RKO (cell line): ENCODE measurements at places on chromosomes 16 and 17.

- DNase-seq = peak; percentile 56
These were observed 7.6 kb downstream of the EPX start for GRCh38 chr17:58200024-58200633.

DNA sequence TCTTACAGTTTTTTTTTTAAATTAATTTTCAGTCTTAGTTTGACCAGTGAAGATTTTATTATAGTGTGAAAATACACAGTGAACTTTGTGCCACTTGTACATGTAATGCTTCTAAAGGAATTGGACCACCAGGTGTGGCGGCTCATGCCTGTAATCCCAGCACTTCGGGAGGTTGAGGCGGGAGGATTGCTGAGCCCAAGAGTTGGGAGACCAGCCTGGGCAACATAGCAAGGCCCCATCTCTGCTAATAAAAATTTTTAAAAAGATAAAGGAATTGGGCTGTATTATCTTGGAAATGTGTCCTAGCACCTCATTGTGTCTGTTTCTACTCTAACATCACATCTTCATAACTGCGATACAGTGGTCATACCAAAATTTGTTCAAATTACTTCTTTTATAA lies 3.8 kb downstream of the IST1 start:
- DNase-seq = no peak

DNA sequence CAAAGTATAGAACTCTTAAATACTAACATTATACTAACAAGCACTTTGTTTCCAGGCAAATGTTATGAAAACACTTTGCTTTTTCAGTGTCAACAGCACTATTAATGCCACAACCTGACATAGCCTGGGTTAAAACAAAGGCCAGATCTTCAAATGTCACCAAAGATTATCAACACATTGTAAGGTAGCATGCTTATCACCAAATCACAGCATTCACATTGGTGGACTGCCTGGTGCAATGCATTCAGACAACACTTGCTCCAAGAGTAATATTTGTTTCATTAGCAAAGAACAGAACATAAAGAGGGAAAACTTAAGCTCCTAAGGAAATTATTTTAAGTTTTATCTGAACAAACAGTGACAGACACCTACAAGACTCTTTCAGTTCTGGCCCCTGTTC lies 1361.2 kb downstream of the CDH8 start:
- DNase-seq = no peak

- DNase-seq = no peak
These were observed 552.5 kb upstream of the EEF2KMT start for GRCh38 chr16:5649762-5650743.

DNA sequence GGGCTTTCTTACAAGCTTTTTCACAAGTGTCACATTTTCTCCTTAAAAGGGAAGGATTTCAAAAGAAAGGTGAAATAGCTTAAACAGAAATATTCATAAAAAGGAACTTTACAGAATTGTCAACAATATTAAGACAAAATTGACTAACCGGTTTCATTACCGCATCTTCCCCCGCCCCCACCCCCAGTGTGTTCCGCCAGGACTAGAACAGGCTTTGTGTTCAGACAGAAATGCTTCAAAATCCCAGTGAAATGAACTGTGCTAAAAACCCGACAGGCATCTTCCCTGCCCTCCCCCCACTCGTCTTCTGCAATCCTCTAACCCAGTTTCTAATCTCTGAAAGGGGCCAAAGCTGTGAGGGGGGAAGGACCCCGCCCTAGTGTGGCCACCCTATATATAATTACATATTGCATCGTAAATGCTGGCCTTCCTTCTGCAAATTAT lies 990 bp upstream of the ROGDI start:
- no peak for DNase-seq

DNA sequence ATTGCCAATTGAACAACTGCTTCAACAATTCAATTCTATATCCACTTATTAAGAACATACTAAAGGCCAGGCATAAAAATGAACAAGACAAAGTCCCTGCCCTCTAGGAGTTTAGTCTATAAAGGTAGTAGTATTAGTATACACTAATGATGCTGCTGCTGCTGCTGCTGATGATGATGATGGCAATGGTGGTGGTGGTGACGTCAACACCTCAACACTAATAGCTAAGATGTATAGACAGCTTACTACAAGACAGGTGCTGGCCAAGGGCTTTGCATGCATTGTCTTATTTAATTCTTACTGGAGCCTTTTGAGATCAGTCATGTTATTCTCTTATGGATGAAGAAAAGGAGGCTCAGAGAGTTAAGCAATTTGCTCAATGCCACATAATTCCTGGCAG lies 164.4 kb upstream of the ASIC2 start:
- no peak for DNase-seq

- DNase-seq = peak; percentile 60
These were observed 5.5 kb upstream of the LDHD start for GRCh38 chr16:75121949-75122568.

GRCh38 chr17:67262435-67263117 lies 17.6 kb upstream of the HELZ start:
- no peak for DNase-seq

GRCh38 chr16:556474-557173 lies 3.6 kb upstream of the PRR35 start:
- DNase-seq = no peak

DNA sequence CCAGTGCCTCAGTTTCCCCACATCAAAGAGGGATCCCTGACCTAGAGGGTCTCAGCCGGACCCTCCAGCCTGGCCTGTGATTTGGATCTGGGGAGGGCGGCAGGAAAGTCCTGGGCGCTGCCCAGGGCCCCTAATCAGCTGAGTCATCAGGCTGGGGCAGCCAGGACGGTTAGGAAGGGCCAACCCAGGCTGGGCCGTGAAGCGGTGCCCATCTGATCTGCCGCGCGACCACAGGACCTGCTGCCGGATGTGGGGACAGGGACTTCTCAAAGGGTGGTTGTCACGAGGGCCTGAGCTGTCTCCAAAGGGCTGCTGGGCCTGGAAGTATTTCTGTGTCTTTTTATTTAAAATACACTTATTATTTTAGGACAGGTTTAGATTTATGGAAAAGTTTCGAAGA lies 4.4 kb downstream of the TPSAB1 start:
- no peak for DNase-seq

DNA sequence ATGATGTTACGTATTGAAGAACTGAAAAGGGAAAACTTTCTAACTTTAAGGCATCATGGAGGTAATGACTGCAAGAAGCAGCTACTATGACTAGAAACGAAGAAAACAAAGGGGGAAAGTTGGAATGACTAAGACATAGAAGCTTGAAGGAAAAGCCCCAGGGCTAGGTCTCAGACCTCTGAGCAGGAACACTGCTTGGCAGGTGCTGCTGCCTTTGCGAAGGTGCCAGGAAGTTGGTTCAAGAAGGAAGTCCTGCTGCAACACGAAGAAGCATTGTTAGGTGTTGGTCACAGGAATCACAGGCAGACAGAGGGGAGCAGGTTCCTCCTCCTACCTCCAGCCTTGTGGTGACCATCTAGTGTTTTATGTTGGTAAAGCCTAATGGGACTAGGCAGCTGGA lies 48.1 kb upstream of the HS3ST4 start:
- no peak for DNase-seq

- DNase-seq = no peak
These were observed 102.3 kb downstream of the CYTH1 start for GRCh38 chr17:78679495-78680395.

DNA sequence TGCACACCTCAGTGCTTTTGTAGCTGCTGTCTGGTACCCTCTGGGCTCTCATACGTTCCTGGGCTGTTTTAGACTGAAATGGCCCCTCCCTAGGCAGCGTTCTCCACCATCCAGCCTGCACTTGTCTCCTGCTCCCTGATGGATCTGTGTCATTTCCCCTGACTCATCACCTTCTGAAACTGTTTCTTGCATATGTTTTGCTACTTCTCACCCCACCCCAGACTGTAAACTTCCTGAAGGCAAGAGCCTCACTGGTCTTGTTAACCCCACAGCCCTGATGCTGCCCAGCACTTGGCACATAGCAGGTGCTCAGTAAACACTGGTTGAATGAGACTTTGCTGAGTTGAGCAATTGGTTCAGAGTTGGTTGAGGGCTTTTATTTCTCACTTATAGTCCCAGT lies 78.7 kb downstream of the CRISPLD2 start:
- DNase-seq = peak; percentile 56
